ENCODE measurements at places on chromosomes 3 and 15. TPM values are rescaled to one million over a fixed set of nuclear protein-coding genes. Genes with fewer than 3 reads are reported as not detected.

DNA sequence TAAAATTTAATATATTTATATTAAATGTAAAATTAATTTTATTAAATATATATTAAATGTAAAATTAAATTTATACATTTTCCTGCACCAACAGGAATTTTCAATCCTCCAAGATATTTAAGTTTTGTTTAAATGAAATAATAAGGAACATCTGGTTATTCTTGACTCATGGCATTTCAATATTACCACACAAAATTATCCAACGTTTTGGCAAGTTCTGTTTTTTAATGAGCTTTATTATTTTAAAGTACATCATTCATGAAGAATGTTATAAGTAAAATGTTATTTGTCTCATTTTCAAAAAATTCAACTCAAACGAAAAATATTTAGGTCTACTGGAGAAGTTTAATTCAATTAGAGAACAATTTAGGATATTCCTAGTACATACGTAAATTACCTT lies 811.4 kb downstream of the NAALADL2 start:
- no peaks in the 10 kb centered on the region for H3K4me1 ChIP-seq
- no peak overlapping the region for H3K27ac ChIP-seq
- no peaks in the 10 kb centered on the region for H3K36me3 ChIP-seq
- H3K27me3 ChIP-seq: no peaks in the 10 kb centered on the region
- no peak overlapping the region for H3K4me3 ChIP-seq

DNA sequence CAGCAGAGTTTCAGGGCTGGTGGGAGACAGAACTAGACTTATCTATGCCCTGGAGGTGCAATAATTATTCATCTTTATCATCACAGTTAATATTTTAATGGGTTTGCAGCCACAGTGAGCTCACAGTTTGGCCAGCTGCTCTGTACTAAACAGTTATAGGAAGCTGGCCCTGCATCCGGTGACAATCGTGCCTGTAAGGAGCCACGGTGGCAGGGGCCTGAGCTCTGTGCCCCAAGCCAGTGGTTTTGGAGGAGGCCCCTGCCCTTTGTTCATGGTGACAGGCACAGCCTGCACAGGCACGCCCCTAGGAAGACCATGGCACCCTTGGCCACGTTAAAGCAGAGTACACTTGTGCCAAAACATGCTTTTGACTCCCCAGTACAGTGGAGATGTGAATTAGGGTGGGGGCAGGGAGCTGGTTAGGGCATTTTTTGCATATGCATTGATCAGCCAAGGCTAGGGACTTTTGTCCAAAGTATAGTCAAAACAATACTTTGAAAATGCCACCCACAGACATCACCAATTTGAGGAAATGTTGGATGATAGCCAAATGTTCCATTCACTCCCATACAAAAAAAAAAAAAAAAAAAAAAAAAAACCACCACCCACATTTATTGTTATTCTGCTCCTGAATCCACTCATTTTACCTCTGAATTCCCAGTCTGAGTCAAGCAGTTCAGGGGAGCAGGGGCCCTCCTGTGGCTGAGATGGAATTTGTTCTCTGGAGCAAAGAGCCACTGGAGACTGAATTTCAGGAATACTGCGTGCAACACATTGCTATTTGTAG lies 3.4 kb upstream of the RFTN1 start:
- peak; percentile 66 for DNase-seq
- H3K4me1 ChIP-seq: no peaks in the 10 kb centered on the region
- H3K27ac ChIP-seq: peak overlapping the region; percentile 17
- H3K27me3 ChIP-seq: no peaks in the 10 kb centered on the region

The IL17RC gene
- 49.1 TPM for total RNA-seq

- H3K4me3 ChIP-seq: no peak overlapping the region
- no peak overlapping the region for H3K27ac ChIP-seq
- no peaks in the 10 kb centered on the region for H3K36me3 ChIP-seq
- no peak for DNase-seq
- H3K4me1 ChIP-seq: no peaks in the 10 kb centered on the region
Measured at GRCh38 chr3:177353140-177353539, 155.9 kb upstream of the TBL1XR1 start.

- no peaks in the 10 kb centered on the region for H3K4me1 ChIP-seq
- no peaks in the 10 kb centered on the region for H3K27me3 ChIP-seq
- H3K27ac ChIP-seq: no peak overlapping the region
- DNase-seq: no peak
- no peaks in the 10 kb centered on the region for H3K36me3 ChIP-seq
- H3K4me3 ChIP-seq: no peak overlapping the region
Measured at GRCh38 chr3:67804578-67804977, 150.2 kb upstream of the SUCLG2 start.

The CCR3 gene
- not detected for total RNA-seq

DNA sequence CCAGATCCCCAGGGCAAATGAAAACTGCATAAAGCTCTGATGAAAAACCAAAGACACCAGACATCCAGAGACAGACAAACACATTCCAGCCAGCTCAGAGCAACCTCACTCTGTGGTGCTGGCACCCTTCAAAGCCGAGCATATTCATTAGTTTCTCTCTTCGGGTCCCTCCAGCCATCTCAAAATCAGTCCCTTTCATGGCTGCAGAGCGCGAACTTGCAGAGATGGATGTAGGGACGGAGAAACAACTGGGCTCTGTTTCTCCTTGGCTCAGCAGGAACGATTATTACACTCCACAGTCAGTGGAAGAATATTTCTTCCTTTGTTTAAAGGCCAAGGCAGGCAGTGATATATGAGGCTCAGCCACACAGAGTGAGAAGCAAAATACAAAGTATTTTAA lies 50.4 kb upstream of the SYN2 start:
- no peak overlapping the region for H3K27ac ChIP-seq
- H3K36me3 ChIP-seq: no peaks in the 10 kb centered on the region

GRCh38 chr15:40280260-40281056 lies 2.4 kb downstream of the ANKRD63 start:
- no peak for DNase-seq
- H3K4me3 ChIP-seq: no peak overlapping the region
- H3K36me3 ChIP-seq: no peaks in the 10 kb centered on the region
- H3K4me1 ChIP-seq: peaks cover 42% of the 10 kb centered on the region
- no peak overlapping the region for H3K27ac ChIP-seq

- DNase-seq: no peak
- H3K36me3 ChIP-seq: no peaks in the 10 kb centered on the region
- H3K4me1 ChIP-seq: no peaks in the 10 kb centered on the region
- no peaks in the 10 kb centered on the region for H3K27me3 ChIP-seq
- H3K27ac ChIP-seq: no peak overlapping the region
Measured at GRCh38 chr3:145854499-145854898, 306.5 kb downstream of the PLOD2 start.

DNA sequence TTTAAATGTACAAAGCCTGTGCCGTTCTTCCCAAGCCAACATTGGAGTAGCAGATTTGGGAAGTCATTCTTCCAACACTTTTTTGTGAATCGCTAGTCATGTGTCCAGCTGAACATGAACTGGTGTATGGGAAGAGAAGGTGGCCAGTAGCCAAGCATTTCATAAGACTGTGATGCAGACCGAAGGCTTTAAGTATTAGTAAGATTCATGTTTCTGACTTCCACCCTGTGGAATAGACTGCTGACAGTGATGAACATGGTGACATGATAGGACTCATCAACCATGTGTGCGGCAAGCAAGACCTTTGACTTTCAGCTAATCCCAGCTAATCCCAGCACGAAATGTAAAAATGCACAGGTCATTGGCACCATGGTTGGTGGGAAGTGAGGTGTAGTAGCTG lies 48.3 kb upstream of the THSD4 start:
- no peaks in the 10 kb centered on the region for H3K4me1 ChIP-seq
- DNase-seq: no peak
- no peaks in the 10 kb centered on the region for H3K27me3 ChIP-seq
- H3K36me3 ChIP-seq: no peaks in the 10 kb centered on the region

The C3orf22 gene
- not detected for total RNA-seq

DNA sequence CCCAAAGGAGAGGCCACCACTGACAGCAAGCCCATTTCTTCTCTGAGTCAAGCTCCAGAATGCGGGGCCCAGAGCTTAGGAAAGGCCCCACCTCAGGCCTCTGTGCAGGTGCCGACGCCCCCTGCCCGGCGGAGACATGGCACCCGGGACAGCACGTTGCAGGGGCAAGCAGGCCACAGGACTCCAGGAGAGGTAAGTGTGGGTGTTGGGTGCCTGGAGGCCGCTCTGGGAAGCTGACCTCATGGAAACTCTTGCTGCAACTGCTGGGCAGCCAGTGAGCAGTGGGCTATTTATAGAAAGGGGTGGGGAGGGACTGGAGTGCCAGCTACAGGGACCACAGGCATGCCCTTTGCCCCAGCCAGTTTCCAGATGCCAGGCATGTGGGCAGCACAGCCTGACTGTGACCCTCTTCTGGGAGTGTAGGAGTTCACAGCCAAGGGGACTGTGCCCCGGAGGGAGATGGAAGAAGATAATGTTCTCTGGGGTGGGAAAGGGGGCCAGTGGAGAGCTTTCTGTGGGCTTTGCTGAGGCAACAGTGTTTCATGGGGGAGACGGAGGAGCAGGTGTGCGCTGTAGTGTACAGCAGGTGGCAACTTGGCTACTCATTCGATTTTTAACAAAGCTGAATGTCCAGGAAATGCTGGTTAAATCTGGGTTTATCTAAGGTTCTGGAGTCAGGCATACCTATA lies 23.7 kb downstream of the ALPK3 start:
- H3K4me1 ChIP-seq: peaks cover 57% of the 10 kb centered on the region
- H3K27me3 ChIP-seq: no peaks in the 10 kb centered on the region
- no peak overlapping the region for H3K4me3 ChIP-seq
- peak; percentile 84 for DNase-seq
- peak overlapping the region; percentile 93 for H3K27ac ChIP-seq
- peaks cover 9% of the 10 kb centered on the region for H3K36me3 ChIP-seq

- no peaks in the 10 kb centered on the region for H3K36me3 ChIP-seq
- H3K4me1 ChIP-seq: no peaks in the 10 kb centered on the region
- H3K27ac ChIP-seq: no peak overlapping the region
- DNase-seq: no peak
- H3K4me3 ChIP-seq: no peak overlapping the region
- H3K27me3 ChIP-seq: no peaks in the 10 kb centered on the region
Measured at GRCh38 chr15:96657096-96657495, 326.6 kb downstream of the NR2F2 start.

DNA sequence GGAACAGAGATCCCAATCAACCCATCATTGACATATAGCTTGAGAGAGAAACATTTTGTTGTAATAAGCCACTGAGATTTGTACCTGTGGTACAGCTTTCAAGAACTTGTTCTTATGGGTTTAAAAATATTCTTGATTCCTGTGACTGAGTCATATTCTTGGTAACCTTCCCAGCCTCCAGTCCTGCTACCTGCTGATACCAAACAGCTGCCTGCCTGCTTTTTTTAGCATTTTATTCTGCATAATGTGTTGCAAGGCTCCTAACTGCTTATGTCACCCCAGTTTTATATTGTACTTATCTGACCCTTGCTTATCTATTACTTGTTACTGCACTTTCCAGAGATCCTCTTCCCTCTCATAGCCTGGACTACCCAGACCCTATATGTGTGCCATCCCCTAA lies 349.3 kb upstream of the SOX2 start:
- no peaks in the 10 kb centered on the region for H3K27me3 ChIP-seq
- no peak overlapping the region for H3K27ac ChIP-seq

DNA sequence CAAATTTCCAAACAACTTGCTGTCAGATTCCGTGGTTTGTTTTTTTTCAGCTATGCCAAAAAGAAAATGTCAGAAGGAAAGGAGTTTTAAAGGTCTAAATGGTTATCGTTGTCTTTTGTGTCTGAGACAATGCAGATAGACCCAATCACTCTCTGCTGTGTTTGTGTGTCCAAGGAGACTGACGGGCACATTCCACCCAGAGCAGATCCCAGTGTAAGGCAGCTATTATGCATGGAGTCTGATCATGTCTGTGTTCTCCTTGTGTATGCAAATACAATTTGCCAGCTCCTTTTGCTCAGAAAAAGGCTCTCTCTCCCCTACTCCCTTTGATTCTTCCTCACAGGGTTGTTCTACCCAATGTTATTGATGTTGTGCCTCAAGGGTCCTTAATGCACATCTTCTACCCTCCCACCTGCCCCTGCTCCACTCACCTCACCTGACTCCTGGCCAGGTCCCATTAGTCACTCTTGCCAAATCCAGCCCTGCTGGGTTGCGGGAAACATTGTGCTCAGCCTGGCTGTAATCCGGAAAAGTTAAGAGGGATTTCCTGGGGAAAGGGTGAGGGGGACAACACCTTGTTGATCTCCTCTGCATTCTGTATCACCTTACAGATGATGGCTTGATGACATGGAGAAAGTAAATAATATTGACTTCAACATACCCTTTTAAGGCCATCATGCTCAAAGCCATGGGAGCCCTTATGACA lies 61.0 kb downstream of the OTOL1 start:
- DNase-seq: no peak
- no peak overlapping the region for H3K27ac ChIP-seq
- H3K27me3 ChIP-seq: no peaks in the 10 kb centered on the region
- no peaks in the 10 kb centered on the region for H3K4me1 ChIP-seq
- H3K4me3 ChIP-seq: no peak overlapping the region

The TTLL13 gene
- total RNA-seq: not detected

GRCh38 chr3:46558184-46559043 lies 7.7 kb downstream of the LRRC2 start:
- no peaks in the 10 kb centered on the region for H3K36me3 ChIP-seq
- peaks cover 20% of the 10 kb centered on the region for H3K4me1 ChIP-seq
- DNase-seq: peak; percentile 74
- no peaks in the 10 kb centered on the region for H3K27me3 ChIP-seq
- no peak overlapping the region for H3K27ac ChIP-seq

The ZNF662 gene
- total RNA-seq: 1.7 TPM

- H3K27me3 ChIP-seq: no peaks in the 10 kb centered on the region
- peaks cover 14% of the 10 kb centered on the region for H3K4me1 ChIP-seq
- no peak for DNase-seq
- no peak overlapping the region for H3K4me3 ChIP-seq
Measured at GRCh38 chr3:17942856-17943255, 200.4 kb upstream of the TBC1D5 start.

DNA sequence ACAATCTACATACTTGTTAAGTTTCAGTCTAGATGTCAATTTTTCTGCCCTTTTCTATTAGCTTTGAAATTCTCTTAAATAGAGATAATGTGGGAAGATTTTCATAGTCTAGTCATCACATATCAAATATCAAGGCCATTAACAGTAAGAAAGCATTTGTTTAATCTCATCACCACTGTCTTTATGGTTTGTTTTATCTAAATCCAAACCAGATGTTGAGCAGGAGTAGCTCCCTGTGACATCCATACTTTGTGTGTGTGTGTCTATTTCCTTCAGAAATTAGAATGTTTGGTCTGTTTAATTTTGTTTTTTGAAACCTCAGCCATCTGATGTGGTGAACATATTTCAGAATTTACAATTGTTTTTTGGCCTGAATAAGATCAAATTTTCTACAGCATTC lies 23.1 kb upstream of the GOLGA8B start:
- H3K4me1 ChIP-seq: no peaks in the 10 kb centered on the region
- no peak overlapping the region for H3K4me3 ChIP-seq
- H3K27me3 ChIP-seq: no peaks in the 10 kb centered on the region
- no peak for DNase-seq
- H3K27ac ChIP-seq: no peak overlapping the region
- no peaks in the 10 kb centered on the region for H3K36me3 ChIP-seq

The NAALADL2 gene
- total RNA-seq: 2.5 TPM

The ALS2CL gene
- total RNA-seq: 12.5 TPM

The NUTM1 gene
- not detected for total RNA-seq

The KBTBD13 gene
- total RNA-seq: 4.4 TPM

The MUC4 gene
- 0.12 TPM for total RNA-seq

The ARHGAP11A gene
- total RNA-seq: 2.3 TPM

Measured in right atrium auricular region (tissue), 2 donors.